ENCODE measurements at places on chromosomes 2 and 18. TPM values are rescaled to one million over a fixed set of nuclear protein-coding genes. Genes with fewer than 3 reads are reported as not detected.

Gene QPCT
- total RNA-seq: 4.3 TPM

Gene CCDC148
- 0.79 TPM for total RNA-seq

Gene CCL20
- total RNA-seq: not detected

Gene PLGLB1
- 1.4 TPM for total RNA-seq

Gene REG3G
- 0.52 TPM for total RNA-seq

Gene RFX8
- total RNA-seq: 0.32 TPM

Gene EPB41L3
- total RNA-seq: 48.2 TPM

Gene KIF5C
- 1.3 TPM for total RNA-seq

Gene FECH
- total RNA-seq: 19.2 TPM

Gene HEATR5B
- 15.5 TPM for total RNA-seq

Gene SAG
- total RNA-seq: not detected

Gene ATP5MC3
- 139 TPM for total RNA-seq

Gene CXCR1
- total RNA-seq: 2.5 TPM

Gene TET3
- total RNA-seq: 8.5 TPM

Gene DQX1
- not detected for total RNA-seq

Gene LRATD1
- 3.1 TPM for total RNA-seq

Gene WIPF1
- 65.1 TPM for total RNA-seq

Gene NDC80
- total RNA-seq: 0.48 TPM

Data from posterior vena cava (tissue), 2 donors.